ENCODE measurements at places on chromosomes 13 and 19.

DNA sequence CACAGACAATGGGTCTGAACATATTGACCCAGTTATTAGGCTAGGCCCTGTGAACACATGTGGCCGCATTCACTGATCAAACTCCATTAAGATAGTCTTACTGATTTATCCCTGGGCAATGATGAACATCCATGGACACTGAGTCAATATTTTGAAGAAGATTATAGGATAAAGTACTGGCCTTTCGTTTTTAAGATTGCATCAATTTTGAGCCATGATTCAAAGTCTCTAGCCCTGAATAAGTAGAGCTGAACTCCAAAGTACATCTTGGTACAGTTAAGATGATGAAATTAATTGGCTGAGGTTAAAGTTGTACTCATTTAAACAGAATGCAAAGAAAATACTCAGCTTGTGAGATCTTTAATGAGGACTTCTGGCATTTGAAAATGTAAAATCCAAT is 1581.9 kb downstream of the EFNB2 start:
- no peak for DNase-seq

DNA sequence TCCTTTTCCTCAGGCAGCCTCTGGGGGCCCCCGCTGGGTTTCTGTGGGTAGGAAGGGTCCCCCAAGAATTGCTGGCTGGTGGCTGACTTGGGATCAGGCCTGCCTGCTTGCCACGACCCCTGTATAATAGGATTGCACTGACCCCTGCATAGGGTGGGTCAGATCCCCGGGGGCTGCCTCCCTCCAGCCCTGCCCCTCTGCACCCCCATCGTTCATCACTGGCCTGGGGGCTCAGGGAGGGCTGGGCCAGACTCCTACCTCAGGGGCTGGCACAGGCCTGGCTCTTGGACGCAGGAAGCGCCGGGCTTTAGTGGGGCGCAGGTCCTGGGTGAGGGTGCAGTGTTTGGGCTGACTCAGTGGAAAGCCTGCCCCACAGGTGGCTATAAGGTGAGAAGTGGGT is 10.6 kb downstream of the NDUFB7 start:
- DNase-seq, result no peak

DNA sequence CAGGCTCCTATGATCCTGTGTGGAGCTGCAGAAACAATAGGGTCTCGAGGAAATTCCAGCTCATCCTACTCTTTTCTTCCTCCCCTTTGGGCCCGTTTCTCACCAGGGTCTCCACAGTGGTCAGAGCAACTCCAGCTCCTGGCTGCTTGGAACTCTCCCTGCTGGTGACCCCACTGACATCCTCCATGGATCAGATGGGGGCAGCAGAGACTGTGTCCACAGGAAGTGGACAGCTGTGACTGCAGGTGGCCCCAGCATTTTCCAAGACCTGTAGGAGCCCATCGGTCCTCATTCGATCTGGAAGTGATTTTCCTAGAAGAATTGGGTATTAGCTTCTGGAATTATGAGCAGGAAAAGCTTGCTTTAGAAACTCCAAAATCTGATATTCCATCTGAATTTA is 208.5 kb downstream of the ZNF536 start:
- no peak for DNase-seq

DNA sequence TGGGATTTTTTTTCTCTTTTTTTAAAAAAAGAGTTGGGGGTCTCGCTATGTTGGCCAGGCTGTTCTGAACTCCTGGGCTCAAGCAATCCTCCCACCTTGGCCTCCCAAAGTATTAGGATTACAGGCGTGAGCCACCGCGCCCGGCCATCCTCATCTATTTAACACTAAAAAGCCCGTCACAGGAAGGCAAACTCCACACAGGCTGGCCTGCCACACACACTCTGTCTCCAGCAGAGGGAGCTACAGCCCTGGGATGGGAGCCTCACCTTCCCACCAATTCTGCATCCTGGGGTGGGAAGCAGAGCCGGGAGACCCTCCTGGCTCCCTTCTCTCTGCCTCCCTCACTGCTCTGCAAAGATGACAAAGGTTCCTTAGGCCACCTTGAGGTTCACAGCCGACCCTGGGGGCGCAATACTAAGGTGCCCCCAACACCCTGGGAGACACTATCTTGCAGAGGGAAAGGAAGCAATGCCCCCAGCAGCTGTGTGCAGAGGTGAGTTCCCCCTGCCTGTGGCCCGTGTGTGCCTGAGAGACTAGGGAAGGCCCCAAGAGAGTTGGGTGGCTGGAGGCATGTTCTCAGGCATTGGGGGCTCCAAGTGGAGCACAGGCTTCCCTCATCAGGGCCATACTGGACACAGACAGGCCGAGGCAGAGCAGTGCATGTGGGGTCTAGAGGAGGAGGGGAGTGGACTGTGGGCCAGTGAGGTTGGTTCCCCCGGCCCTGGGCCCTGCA is 27.4 kb upstream of the TIMM44 start:
- peak; percentile 42 for DNase-seq

DNA sequence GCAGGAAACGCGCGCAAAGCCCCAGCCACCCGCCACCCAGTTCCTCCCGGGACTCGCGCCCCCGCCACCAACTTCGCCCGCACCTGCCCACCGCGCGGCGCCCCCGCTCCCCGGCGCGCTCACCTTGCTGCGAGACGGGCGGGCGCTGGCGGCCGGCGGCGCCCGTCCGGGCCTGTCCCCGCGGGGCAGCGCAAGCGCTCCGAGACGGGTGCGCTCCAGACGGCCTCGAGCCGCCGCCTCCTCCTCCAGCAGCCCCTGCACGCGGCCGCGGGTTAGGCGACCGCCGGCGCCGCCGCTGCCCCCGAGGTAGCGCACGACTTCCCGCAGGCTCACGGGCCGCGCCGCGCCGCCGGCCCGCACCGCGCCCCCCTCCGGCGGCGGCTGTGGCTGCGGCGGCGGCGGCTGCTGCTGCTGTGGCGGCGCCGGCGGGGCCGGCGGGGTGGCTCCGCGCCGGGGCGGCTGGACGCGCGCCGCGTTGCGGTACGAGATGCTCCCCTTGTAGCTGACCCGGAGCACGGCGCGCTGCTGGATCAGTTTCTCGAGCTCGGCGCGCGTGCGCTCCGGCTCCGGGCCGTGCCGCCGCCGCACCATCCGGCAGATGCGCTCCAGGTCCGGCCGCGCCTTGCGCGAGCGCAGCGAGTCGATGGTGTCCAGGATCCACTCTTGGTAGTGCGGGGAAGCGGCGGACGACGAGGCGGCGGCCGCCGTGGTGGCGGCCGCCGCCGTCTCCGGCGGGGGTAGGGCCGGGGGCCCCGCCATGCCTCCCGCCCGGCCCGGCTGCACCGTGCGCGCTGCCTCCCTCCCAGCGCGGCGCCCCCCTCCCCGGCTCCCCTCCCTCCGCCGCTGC is 666 bp downstream of the SAMD1 start:
- peak; percentile 66 for DNase-seq

GRCh38 chr13:59730026-59730425 is 433.7 kb downstream of the DIAPH3 start:
- DNase-seq, result no peak

DNA sequence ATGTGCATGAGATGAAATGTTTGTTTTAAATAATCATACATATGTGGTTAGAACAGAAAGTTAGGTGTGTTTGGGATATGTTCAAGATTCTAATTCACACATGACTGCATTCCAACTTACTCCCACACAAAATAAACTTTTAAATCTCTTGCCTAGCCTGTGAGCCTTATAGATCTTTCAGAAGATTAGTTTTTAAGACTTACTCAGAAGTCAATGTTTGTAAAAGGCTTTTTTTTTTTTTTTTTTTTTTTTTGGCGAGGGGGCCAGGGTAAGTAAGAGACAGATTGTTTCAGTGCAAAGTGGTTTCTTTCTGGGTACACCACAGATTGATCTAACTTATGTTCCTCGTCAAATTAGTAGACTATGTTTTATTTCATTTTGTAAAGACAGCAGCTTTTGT is 39.1 kb downstream of the GPR180 start:
- peak; percentile 22 for DNase-seq

GRCh38 chr19:6070720-6071485 is 39.4 kb downstream of the RFX2 start:
- peak; percentile 85 for DNase-seq

DNA sequence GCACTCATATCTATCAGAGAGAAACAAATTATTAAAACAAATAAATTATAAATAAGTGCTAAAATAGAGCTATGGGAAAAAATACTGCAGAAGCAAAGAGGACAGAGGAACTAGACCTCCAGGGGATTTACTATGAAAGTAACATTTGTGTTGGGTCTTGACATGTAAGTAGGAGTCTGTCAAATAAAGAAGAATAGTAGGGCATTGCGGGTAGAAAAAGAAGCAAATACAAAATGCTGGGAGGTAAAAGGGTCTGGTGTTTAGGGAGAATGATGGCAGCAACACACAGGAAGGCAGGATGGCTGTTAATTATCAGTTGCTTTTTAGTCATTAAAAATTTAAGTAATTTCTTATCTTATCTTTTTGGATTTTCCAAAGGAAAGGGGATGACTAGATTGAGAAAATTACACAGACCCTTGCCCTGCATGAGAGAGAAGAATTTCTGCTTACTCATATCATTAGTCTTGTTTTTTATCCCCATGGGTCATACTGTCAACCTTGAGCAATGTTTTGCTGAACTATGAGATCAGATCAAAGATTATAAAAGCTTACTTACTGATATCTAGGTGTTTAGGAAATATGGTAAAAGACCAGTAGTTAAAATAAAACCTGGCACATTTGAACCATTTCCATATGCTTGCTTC is 472.7 kb downstream of the DIAPH3 start:
- peak; percentile 40 for DNase-seq

- DNase-seq, result no peak
Measured at GRCh38 chr13:55869648-55870047, 1271.1 kb upstream of the PRR20A start.

DNA sequence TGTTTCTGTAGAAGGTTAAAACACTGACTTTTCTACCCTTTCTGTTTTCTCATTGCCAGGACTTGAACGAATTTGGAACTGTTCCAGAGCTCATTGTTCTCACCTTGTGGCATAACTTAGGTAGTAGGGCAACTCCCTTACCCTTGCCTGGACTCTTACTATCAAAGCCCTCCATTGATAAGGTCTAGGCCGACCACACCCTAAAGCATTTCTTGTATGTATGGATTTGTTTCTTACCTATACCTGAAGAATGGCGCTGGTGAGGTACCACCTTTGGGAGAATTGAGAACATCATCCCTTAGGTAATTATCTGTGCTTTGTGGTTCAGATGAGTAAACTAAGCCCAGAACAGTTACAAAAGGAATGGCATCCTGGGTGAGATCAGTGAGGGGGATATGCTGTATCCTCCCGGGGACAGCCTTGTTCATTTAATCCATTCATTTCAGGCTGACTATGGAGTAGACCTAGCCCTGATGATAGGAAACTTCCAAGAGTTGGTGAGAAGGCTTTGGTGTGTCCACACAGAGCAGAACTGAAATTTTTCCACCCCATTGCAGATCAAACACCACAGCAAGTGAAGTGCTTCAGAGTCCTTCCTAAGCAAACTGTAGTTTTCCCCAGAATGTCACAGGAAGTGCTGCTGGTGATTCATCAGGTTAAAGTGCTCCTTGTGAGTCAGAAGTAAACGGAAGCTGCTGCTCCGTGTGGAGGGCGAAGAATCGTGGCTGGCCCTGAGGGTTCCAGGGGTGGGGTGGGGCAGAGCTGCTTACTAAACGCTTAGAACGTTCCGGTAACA is 113.0 kb downstream of the TEX26 start:
- DNase-seq, result peak; percentile 96

GRCh38 chr13:114257014-114257413 is 22.3 kb downstream of the CDC16 start:
- DNase-seq, result no peak

- DNase-seq, result no peak
Measured at GRCh38 chr19:29837996-29838395, 26.2 kb downstream of the CCNE1 start.

- DNase-seq, result no peak
Measured at GRCh38 chr13:24276861-24277260, 32.5 kb upstream of the C1QTNF9 start.

DNA sequence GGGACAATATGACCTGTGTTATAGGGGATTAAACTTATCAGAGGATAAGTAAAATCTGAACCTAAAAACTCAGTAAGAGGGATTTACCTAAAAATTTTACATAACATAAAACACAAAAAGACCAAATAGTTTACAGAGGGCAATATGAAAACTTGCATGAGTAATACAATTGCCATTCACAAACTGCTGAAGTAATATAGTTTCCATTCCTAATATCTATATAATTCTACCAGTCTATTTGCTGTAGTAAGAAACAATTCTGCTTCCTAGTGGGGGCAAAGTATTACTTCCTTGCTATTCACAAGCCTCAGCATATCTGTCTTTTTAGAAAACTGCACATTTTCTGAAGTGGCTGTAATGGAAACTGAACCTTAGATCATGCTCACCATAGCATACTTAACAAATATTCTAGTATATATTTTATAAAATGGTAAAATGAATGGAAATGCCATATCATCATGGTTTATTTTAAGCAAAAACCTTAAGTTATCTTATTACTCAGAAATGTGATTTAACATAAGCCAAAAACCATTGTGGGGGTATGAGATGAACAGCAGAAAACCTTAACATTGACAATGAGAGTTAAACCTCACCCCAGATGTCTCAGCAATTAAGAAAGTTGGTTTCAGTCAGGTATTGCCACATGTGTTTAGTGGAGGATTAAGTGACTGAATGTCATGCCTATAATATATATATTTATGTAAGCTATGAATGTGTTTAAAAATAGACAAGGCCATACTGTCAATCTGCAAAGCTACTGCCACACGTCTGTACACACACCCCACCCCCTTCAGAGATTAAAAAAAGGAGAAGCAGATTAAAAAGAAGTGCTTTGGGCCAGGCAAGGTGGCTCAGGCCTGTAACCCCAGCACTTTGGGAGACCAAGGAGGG is 136.8 kb downstream of the MIPEP start:
- DNase-seq, result peak; percentile 24

DNA sequence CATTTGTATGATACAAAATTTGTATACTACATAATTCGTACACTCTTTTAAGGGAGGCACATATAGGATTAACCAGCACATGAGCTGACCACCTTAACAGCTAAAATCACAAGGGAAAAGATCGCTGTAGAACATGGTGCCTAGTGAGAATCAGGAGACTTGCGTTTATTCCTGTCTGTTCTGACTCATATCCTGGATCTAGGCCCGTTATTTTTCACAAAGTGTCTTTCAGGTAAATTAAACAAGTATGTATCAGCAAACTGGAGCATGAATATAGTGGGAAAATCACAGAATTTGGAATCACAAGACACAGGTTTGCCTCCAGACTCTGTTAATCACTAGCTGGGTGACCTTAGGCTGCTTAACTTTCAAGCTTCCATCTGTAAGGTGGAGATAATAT is 47.5 kb upstream of the ESD start:
- DNase-seq, result no peak

GRCh38 chr19:16661480-16662034 is 618 bp downstream of the TMEM38A start:
- no peak for DNase-seq
